HTR-8/SVneo (cell line): ENCODE measurements at places on chromosomes 4 and X.

- peak; percentile 71 for DNase-seq
Measured at GRCh38 chr4:7872264-7872771, 67.3 kb downstream of the AFAP1 start.

- no peak for DNase-seq
Measured at GRCh38 chr4:24117975-24118374, 228.1 kb upstream of the PPARGC1A start.

GRCh38 chr4:109611045-109611646 lies 51.1 kb downstream of the MCUB start:
- DNase-seq = no peak

- no peak for DNase-seq
Measured at GRCh38 chr4:10054571-10055041, 33.3 kb upstream of the SLC2A9 start.

GRCh38 chr4:181278941-181279340 lies 964.3 kb upstream of the TENM3 start:
- DNase-seq = no peak

DNA sequence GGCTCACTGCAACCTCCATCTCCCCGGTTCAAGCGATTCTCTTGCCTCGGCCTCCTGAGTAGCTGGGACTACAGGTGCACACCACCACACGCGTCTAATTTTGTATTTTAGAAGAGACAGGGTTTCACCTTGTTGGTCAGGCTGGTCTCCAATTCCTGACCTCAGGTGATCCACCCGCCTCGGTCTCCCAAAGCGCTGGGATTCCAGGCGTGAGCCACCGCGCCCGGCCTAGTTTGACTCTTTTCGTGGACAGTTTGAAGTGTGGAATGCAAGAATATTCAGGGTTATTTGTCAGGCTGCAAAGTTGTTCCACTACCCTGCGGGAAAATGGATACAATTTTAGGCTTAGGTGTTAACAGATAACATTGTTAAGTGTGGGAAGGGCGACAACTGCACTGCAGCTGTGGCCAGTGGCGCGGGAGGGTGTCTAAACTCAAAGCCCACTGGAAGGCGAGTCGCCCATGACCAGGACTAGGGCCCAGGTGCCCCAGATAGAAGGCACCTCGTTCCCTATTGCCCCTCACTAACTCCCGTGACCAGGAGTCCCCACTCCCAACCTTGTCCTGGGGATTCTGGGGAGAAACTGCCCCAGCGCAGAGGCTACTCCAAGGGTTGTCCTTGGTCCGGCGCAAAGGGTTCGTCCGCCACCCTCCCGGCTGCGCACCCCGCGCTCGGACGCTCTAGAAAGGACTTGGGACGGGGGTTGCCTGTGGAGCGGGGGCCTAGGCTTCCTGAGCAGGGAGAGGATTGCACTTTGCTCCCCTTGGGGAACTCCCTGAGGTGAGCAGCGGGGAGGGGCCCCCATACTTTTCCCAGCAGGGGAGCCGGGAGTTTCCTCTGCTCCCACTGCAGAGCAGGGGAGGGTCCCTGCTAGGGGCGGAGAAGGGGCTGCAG lies 1.1 kb upstream of the CD99 start:
- DNase-seq = no peak

DNA sequence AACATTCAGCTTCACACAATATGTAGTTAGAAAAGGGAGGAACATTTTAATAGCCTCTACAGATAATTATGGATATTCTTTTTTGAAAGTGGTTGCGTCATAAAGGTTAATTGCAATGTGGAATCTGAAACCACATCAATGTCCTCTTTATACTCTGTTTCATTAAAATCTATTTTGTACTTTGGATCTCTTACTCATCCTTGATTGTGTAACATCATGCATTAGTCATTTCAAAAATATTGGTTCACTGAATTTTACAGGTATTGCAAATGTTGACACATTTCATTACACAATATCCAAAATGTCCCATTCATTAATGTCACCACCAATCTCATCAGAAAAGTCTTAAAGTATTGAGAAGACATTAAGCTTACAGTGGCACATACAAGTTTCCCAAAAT lies 62.7 kb upstream of the USP9X start:
- DNase-seq = peak; percentile 4

GRCh38 chr4:176622251-176622948 lies 170.3 kb downstream of the VEGFC start:
- no peak for DNase-seq

GRCh38 chr4:37644962-37645361 lies 41.2 kb downstream of the RELL1 start:
- DNase-seq = no peak

- DNase-seq = peak; percentile 17
Measured at GRCh38 chrX:22666441-22666840, 333.3 kb upstream of the DDX53 start.

DNA sequence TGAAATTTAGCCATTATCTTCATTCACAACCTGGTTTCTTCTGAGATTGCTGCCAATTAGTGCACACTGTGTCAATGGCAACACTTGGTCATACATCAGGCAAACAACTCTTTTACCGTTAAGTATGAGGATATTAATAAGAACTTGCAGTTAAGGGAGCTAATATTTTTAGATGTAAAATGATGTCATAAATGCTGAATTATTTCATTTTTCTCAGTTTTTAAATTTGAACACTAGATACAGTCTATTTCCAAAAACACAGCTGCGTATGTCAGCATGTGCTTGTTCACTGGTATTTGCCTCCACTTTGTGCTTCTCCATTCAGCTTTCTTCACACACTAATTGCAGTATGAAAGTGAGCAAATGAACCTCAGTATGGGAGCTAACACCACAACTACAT lies 1.6 kb downstream of the KLHL13 start:
- DNase-seq = no peak

GRCh38 chrX:123851079-123851478 lies 8.8 kb upstream of the XIAP start:
- DNase-seq = no peak

DNA sequence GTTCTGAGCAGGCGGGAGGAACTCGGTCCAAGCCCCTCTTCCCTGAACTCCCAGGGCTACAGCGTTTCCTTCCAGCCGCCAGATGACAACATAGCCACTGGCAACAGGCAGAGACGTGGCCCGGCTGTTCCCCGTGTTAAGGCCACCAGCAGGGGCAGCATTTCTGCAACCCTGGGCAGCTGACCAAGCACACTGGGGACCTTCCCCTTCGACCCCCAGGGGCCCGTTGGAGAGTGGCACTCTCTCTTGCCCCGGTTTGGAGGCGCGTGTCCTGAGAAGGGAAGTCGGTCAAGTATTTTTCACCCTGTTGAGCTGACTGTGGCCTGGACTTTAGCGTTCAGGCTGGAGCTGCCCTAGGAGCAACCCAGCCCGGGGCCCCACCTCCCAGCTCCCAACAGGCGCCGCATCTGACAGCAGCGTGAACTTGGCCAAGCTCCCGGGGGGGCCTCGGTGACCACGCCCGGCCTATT lies 37.6 kb downstream of the ZBTB49 start:
- no peak for DNase-seq

DNA sequence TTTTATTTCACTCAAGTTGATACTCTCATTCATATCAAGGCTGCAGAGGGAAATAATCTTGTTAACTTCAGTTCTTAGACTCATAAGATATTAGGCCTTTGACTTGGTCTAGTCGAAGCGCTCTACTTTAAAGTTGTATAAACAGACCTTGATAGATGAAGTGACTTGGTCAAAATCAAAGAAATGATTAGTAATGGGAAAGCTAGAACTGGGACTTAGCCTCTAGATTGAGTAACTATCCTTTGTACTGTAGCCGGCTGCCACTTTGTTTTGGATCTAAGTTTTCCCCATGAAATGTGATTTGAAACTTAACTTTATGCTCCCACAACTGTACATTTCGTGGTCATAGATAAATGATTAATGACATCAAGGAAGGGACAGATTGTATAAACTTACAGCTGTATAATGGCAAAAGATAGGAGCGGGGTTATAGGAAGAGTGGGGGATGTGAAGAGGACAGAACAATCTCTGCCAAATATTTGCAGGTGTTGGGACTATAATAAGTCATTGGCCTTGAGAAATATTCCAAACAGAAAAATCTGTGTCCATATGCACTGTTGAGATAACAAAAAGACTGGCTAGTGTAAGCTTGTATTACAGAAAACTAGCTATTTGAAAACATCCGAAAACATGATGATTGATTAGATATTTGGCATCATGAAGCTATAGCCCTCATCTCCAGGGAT lies 17.2 kb downstream of the MID2 start:
- no peak for DNase-seq

DNA sequence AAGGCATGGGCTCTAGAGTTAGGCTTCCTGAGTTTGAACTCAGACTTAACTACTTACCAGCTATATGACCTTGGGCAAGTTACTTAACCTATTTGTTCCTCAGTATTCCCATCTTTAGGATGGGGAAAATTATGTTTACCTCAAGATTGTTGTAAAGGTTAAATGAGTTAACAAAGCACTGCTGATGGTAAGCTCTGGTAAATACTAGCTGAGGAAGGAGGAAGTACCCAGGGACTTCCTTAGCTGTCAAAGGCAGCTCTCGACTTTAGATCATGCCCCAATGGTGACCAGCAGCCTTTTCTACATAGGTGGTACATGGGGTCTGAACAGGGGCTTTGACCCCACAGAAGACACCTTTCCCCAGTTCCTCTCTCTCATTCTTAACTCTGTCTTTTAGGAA lies 20.1 kb downstream of the ATP7A start:
- no peak for DNase-seq

DNA sequence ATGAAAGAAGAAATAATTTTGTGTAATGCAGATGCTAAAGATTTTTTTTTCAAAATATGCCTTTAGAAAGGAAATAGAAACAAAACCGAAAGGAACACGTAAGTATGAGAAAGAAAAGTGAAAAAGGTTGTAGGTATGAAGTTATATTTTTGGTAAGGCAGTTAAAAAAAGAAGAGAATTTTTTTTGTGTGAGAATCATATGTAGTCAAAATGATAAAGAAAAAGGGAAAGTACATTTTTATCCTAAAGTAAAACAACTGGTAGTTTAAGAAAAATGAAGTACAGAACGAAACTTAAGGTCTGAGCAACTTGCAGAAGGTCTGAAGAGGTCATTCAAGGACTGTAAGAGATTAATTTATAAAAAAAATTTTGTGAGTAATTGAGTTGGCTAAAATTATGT lies 164.0 kb upstream of the TRAM1L1 start:
- no peak for DNase-seq

DNA sequence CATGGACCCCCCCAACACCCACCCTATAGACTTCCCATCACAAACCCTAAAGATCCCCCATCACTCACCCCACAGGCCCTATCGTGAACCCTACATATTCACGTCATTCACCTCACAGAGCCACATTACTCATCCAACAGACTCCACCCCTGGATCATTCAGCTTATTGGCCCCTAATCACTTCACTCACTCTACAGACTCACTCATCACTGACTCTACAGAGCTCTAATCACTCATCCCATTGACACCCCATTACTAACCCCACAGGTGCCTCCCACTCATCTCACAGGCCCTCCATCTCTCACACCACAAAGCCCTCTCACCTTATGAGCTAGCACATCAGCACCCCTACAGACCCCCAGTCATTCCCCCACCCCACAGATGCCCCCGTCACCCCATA lies 6.3 kb upstream of the TBC1D25 start:
- DNase-seq = no peak

DNA sequence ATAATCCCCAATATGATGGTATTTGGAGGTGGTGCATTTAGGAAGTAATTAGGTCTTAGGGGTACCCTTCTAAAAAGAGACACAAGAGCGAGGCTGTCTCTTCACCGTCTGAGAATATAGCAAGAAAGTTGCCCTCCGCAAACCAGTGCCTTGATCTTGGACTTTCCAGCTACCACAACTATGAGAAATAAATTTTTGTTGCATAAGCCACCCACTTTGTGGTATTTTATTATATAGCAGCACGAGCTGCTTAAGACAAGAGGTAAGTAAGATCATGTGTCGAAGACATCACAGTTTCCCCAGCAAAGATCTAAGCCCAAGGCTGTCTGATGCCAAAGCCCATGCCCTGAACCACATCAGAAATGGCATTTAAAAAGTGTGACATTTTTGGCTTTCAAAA lies 9.6 kb upstream of the EXOSC9 start:
- no peak for DNase-seq

GRCh38 chr4:82610041-82610440 lies 48.3 kb upstream of the TMEM150C start:
- no peak for DNase-seq

GRCh38 chr4:113327494-113327893 lies 278.0 kb downstream of the ANK2 start:
- DNase-seq = no peak

GRCh38 chr4:184534511-184535391 lies 60.4 kb upstream of the IRF2 start:
- DNase-seq = peak; percentile 44

GRCh38 chr4:171746418-171746817 lies 66.8 kb upstream of the GALNTL6 start:
- DNase-seq = no peak

- DNase-seq = no peak
Measured at GRCh38 chr4:118353534-118354030, 779 bp upstream of the PRSS12 start.

DNA sequence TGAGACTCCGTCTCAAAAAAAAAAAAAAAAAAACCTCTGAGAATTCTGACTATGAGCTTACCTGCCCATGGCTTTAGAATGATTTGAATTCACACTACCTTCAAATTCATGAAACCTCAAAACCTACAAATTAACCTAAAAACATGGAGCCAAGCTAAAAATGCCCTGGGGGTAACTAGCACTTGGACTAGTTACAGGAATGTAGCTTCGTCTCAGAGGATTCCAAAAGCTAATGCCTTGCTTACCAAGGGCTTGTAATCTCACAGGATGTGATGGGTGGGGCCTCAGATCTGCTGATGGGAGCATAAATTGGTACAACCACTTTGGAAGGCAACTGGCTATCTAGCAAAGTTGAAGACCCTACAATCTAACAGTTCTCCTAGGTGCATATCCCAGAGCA lies 79.4 kb upstream of the SPRY1 start:
- no peak for DNase-seq

DNA sequence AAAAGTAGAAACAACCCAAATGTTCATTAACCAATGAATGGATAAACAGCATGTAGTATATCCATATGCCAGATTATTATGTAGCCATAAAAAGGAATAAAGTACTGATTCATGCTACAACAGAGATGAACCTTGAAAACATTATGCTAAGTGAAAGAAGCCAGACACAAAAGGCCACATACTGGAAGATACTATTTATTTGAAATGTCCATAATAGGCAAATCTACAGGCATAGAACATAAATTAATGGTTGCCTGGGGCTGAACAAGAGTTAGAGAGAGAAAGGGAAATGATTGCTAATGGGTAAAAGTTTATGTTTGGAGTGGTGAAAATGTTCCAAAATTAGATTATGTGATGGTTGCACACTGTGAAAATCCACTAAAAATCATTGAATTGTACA lies 44.4 kb downstream of the IL13RA2 start:
- DNase-seq = no peak
